Activated CD8-positive, alpha-beta memory T cell treated with anti-CD3 and anti-CD28 coated beads for 36 hours (primary cell): ENCODE measurements at places on chromosomes 16 and 17. TPM values are rescaled to one million over a fixed set of nuclear protein-coding genes. Genes with fewer than 3 reads are reported as not detected.

The DNAI2 gene
- total RNA-seq = 0.70 TPM

The TBC1D3K gene
- total RNA-seq = not detected

The KRT15 gene
- not detected for total RNA-seq

The KRTAP1-1 gene
- not detected for total RNA-seq

The DOK4 gene
- total RNA-seq = 5.8 TPM

The MRM1 gene
- 26.6 TPM for total RNA-seq

The LGALS9B gene
- not detected for total RNA-seq

The C17orf78 gene
- not detected for total RNA-seq

The KRT24 gene
- not detected for total RNA-seq

The ENKD1 gene
- total RNA-seq = 17.0 TPM

The ALOX12B gene
- 1.7 TPM for total RNA-seq

The ZCCHC14 gene
- total RNA-seq = 4.7 TPM

The CNGB1 gene
- total RNA-seq = not detected

The GJD3 gene
- not detected for total RNA-seq

The EPX gene
- total RNA-seq = not detected

The OR1F1 gene
- not detected for total RNA-seq

The TP53TG3F gene
- total RNA-seq = not detected

The FBXO39 gene
- not detected for total RNA-seq

The MT1E gene
- total RNA-seq = 49.7 TPM

The NRN1L gene
- 1.1 TPM for total RNA-seq

The TTYH2 gene
- total RNA-seq = 16.0 TPM

The CLEC19A gene
- total RNA-seq = not detected

The PRR11 gene
- total RNA-seq = 43.0 TPM

The CES4A gene
- total RNA-seq = 4.5 TPM

The DCTPP1 gene
- 182 TPM for total RNA-seq

The SLC47A1 gene
- 0.27 TPM for total RNA-seq

The TSR1 gene
- total RNA-seq = 108 TPM

The PYY gene
- total RNA-seq = not detected

The STXBP4 gene
- 7.4 TPM for total RNA-seq

The FN3K gene
- total RNA-seq = 1.8 TPM

The ASGR1 gene
- total RNA-seq = 1.3 TPM

The KRT40 gene
- total RNA-seq = not detected

The ZSCAN10 gene
- not detected for total RNA-seq

The ALOX15B gene
- not detected for total RNA-seq

The DRC3 gene
- 0.48 TPM for total RNA-seq

The RCVRN gene
- total RNA-seq = not detected

The ZP2 gene
- not detected for total RNA-seq
